ENCODE measurements at places on chromosomes 4 and X.

GRCh38 chr4:27728892-27729291 lies 868.3 kb downstream of the STIM2 start:
- no peak for DNase-seq

- DNase-seq: no peak
Measured at GRCh38 chrX:107701493-107702121, 73.3 kb downstream of the PRPS1 start.

GRCh38 chr4:27828843-27829242 lies 968.2 kb downstream of the STIM2 start:
- no peak for DNase-seq

DNA sequence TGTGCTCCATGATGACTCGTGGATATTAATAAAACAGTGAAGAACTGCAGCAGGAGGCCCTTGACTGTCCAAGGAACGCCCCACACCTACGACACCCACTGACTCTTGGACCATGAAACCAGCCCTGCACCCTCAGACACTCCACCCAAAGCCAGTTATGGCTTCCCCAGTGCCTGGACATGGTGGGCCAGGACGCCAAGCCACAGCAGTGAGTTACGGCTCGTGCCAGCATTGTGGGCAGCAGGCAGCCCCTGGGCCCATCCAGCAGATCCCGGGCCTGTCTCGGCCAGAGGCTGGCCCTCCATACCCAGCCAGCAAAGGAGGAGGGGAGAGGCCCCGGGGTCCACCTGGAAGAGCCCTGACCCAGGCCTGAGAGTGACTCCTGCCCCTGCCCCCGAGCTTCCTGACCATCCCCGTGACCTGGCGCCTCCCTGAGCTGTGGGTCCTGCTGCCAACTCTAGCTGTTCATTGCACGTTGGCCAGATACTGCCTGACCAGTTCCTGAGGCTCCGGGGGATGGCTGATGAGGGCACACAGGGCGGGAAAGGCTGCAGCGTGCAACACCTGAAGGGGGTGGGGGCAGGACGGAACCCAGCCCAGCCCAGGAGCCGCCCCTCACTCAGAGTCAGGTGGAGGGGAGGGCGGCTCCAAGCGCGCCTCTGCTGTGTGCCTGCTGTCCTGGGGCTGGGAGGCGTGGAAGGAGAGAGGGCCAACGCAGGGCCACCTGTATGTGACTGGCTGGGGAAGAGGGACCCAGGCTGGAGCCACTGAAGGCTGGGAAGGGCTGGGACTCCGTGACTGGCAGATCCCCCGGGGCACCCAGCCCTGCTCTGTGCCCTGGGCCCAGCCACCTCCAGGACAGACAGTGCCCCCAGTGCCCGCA lies 739 bp downstream of the SLC49A3 start:
- DNase-seq: no peak

DNA sequence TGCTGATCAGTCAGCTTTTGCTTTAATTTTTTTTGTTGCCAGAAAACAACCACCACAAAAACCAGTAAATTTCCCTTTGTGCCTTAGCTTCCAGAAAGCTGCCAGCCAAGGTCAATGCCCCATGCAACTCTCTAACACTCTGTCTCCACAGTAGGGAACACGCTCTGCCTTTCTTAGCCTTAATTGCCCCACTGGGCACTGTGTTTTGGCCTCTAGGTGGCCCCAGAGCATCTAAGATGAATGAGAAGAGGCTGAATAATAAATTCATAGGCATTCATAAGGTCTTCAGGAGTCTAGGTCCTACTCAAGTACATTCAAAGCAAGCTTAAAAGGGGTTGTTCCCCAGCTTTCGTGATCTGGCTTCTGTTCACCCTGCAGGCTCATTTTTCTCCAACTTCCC lies 57.7 kb upstream of the PASD1 start:
- DNase-seq: no peak

DNA sequence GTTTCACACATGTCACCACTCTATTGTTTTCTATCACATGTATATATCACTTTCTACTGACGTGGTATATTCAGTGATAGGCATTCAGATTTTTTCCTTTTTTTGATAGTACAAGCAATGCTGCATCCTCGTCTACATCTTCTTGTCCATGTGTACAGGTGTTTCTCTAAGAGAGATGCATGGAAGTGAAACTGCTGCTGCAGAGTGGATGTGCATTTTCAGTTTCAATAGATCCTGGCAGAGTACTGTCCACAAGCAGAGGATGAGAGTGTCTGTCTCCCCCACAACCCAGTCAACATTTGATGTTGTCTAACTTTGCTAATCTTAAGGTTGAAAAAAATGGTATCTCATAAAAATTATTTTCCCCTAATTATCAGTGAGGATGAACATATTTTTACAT lies 194.0 kb upstream of the CASK start:
- no peak for DNase-seq

GRCh38 chr4:142380052-142380602 lies 466.0 kb downstream of the INPP4B start:
- DNase-seq: no peak
